ENCODE measurements at places on chromosomes 16 and 17. TPM values are rescaled to one million over a fixed set of nuclear protein-coding genes. Genes with fewer than 3 reads are reported as not detected.

GRCh38 chr16:84883301-84883700, 63.5 kb downstream of the CRISPLD2 start:
- H3K27ac ChIP-seq = no peak overlapping the region
- no peak for DNase-seq
- peaks cover 27% of the 10 kb centered on the region for H3K27me3 ChIP-seq

Gene ATP2C2
- total RNA-seq = not detected

DNA sequence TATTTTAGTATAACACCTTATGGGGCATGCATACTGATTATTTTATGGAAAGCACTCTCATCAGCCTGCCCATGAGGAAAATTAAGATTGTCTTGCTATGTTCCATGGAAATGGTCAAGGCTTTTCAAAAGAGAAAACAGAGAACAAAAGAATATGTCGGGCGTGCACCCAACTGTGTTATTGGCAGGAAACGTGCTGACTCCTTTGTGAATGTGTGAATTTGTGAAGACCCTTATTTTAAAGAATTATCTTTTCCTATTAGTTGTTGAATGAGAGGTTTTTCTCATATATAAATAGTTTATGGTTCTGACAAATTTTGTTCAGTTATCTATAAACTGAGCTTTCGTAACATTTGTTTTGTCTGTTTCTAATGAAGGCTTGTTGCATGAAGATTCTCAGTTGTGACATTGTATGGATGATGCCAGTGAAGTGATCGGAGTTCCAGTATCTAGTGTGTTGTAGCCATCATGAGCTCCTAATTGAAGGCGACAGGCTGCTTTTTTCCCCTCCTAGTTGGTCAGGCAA, 180.0 kb downstream of the BCAS3 start:
- H3K4me3 ChIP-seq = no peak overlapping the region
- H3K27me3 ChIP-seq = no peaks in the 10 kb centered on the region
- peaks cover 14% of the 10 kb centered on the region for H3K36me3 ChIP-seq
- no peak overlapping the region for H3K27ac ChIP-seq
- H3K4me1 ChIP-seq = peaks cover 3% of the 10 kb centered on the region
- DNase-seq = no peak

Gene CDIP1
- total RNA-seq = 33.0 TPM

DNA sequence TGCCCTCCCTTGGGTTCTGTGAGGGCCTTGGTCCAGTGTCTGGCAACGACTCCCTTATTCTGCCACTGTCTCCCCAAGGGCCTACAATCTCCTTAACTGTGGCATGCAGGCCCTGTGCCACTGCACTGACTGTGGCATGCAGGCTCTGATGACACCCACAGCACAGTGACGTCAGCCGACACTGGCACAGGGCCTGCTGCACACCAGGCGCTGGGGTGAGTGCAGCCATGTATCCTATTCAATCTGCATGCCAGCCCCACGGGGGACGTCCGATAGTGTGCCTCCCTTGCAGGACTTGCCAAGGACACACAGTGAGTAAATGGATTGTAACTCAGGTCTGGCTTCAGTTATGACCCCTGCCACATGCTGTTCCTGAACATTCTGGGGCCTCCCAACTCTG, 39.8 kb upstream of the RASD1 start:
- no peak for DNase-seq
- H3K4me1 ChIP-seq = no peaks in the 10 kb centered on the region
- H3K27ac ChIP-seq = no peak overlapping the region
- no peak overlapping the region for H3K4me3 ChIP-seq
- H3K36me3 ChIP-seq = no peaks in the 10 kb centered on the region

DNA sequence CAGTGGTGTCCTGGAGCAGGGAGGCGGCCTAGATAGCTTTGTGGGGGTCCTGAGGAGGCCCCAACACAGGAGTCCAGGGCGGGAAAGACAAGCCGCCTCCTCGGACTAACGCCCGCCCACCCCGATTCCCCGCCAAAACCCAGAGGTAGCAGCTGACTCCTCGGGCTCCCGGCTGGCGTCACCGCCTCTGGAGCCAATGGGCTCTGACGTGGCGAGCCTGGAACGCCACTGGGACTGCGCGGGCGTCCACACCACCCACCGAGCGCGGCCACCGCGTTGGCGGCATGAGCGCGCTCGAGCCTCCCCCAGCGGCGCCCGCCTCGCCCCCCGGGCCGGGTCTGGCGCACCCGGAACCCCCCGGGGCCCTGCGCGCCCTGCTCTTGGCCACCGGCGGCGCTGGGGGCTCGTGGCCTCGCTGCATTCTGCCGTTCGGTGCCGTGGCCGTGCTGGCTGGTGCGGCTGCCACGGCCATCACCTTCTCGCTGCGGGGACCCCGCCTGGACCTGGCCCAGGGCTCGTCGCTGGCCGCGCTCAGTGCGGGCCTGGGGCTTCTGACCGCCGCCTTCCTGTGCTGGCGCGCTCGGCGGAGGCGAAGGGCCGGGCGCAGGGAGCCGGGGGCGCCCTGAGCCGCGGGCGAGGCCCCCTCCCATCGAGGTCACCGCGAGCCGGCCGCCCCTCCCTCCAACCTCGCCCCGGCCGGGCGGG, 3.4 kb upstream of the NTN3 start:
- H3K27ac ChIP-seq = no peak overlapping the region
- H3K27me3 ChIP-seq = peaks cover 33% of the 10 kb centered on the region
- peaks cover 2% of the 10 kb centered on the region for H3K36me3 ChIP-seq
- H3K4me3 ChIP-seq = peak overlapping the region; percentile 45
- peaks cover 10% of the 10 kb centered on the region for H3K4me1 ChIP-seq

DNA sequence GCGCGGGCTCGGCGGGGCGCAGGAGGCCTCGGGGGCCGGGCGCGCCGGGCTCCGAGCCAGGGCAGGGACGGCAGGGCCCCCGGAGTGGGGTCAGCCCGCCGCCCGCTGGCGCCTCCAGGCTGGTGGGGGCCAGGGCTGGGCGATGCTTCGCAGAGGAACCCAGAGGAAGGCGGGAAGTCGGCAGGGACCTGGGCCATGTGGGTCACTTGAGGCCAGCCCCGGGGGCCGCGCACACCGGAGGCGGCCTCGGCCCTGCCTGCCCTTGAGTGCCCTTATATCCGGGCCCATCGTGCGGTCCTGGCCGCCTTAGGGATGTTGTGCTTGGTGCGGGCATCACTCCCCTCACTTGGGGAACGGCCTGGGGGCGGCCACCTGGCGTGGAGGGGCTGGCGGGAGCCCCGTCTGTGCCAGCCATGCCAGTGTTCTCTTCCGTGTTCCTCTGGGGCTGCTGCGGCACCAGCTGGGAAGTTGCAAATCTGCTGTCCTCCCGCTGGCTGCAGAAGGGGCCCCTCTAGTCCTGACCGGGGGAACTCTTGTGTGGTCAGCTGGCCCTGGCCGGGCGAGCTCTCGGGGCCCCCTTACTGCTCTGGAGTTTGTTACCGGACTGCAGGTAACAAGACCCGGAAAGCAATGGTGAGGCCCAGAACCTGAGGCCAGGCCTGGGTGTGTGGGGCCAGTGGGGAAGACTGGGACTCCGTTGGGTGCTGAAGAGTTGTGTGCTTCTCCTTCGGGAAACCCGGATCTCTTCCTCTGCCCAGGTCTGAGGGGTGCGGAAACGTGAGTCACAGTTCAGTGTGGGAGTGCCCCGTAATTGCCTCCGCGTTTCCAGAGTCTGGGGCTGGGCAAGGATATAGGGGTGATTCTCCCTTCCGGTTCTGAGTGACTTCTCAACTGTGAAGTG, 849 bp downstream of the CAPN15 start:
- peak overlapping the region; percentile 93 for H3K27ac ChIP-seq
- H3K27me3 ChIP-seq = no peaks in the 10 kb centered on the region
- peaks cover 27% of the 10 kb centered on the region for H3K4me1 ChIP-seq
- H3K4me3 ChIP-seq = peak overlapping the region; percentile 93
